ENCODE measurements at places on chromosomes 3 and 15. TPM values are rescaled to one million over a fixed set of nuclear protein-coding genes. Genes with fewer than 3 reads are reported as not detected.

GRCh38 chr3:29314727-29315088, 33.8 kb downstream of the RBMS3 start:
- no peak for DNase-seq

GRCh38 chr3:84108442-84108971, 850.3 kb upstream of the CADM2 start:
- DNase-seq: no peak

GRCh38 chr3:187025254-187025655, 94.9 kb downstream of the ST6GAL1 start:
- no peak for DNase-seq

DNA sequence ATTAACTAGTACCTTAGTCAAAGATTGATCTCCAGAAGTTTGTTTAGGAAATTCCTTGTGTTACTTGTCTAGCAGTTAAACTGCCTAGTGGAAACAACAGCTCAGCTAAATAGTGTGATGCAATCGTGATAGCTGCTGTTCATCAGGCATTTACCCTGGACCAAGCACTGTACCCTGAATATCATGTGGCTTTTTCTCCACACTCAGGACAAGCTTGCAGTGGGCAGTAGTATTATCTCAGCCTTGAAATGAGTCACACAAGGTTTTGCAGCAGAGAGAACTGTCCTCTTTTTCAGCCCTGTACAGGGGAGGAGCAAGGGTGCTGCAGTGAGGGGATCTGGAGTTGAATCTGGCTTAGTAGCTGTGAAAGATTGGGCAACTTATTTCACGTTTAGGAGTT, 208.4 kb downstream of the TP63 start:
- DNase-seq: no peak

The ROBO1 gene
- 5.7 TPM for total RNA-seq

The OR5H1 gene
- total RNA-seq: not detected

- DNase-seq: no peak
Measured at GRCh38 chr3:169256796-169257522, 406.6 kb downstream of the MECOM start.
